ENCODE measurements at places on chromosomes 13 and 19.

GRCh38 chr19:40806423-40807146, 7.6 kb downstream of the EGLN2 start:
- peak; percentile 92 for DNase-seq

DNA sequence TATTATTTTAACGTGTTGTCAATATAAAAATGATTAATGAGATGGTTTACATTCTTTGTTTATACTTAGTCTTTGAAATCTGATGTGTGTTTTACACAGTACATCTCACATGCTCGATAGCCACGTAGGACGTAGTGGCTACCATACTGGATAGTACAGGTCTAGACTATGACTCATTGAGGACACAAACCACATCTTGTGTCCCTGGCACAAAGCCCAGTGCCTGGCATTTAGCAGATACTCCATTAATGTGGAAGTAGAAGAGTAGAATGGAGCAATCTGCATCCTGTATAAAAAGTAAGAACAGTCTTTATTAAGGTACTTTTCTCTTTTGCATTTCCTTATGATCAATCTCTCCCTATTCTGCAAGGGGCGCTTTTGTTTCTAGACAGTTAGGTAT, 49.0 kb upstream of the FRY start:
- peak; percentile 46 for DNase-seq

DNA sequence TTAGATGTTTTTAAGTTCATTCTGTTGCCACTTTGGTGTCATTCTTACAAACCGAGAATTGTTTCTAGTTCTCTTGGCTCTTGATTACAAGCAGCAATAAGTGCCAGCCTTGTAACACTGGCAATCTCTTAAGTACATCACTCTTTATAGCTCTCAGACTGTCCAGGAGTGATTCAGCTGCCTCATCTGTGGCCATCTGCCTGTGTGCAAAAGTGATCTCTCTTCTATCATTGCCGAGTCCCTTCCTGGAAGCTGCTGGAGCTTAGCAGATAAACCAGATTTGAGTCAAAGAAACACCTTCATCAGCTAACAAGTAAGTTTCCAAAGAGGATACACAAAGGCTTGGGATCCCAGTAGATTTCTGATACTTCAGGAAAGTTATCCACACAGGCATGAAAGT, 23.2 kb downstream of the STOML3 start:
- DNase-seq: no peak

DNA sequence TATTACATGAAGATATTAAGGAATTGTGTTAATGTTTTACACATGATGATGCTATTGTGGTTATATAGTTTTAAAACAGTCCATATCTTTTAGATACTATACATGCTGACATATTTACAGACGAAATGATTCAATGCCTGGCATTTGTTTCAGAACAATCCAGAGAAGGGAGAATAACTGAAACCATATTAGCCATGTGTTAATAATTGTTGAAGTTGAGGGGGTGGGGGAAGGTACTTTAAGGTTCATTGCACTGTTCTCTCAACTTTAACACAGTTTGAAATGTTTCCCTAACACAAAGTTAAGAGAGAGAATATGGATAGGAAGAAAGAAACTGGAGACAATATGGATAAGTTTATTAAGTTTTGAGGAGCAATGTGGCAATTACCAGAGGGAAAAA, 5.8 kb downstream of the CRYL1 start:
- peak; percentile 27 for DNase-seq

GRCh38 chr13:113669755-113670341, 2.8 kb downstream of the GRK1 start:
- DNase-seq: no peak

DNA sequence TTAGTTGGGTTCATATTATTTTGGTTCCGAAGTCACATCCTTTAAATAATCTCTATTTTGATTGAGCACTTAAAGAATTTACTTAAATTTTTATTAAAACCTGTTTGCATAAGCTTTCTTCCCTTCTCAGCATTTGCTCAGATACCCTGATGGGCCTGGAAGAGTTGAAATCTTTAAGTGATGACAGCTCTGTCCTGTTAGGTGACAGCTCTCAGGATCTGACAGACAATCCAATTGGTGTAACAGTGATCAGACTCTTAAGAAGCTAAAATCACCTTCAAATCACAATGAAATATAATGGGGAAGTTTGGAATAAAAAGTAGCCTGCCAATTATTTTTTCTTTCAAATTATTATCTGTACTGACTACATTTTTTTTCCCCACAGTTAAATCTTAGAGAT, 284.4 kb downstream of the LMO7 start:
- no peak for DNase-seq

- no peak for DNase-seq
These were observed 158.4 kb downstream of the MYO16 start for GRCh38 chr13:108787700-108788414.

- no peak for DNase-seq
These were observed 101.0 kb upstream of the SPRY2 start for GRCh38 chr13:80441968-80442367.

GRCh38 chr13:49812812-49813211, 20.3 kb upstream of the KPNA3 start:
- DNase-seq: no peak

GRCh38 chr13:23992781-23993679, 95.7 kb upstream of the C1QTNF9B start:
- DNase-seq: no peak

GRCh38 chr13:99977912-99978798, 3.4 kb upstream of the ZIC2 start:
- DNase-seq: no peak

DNA sequence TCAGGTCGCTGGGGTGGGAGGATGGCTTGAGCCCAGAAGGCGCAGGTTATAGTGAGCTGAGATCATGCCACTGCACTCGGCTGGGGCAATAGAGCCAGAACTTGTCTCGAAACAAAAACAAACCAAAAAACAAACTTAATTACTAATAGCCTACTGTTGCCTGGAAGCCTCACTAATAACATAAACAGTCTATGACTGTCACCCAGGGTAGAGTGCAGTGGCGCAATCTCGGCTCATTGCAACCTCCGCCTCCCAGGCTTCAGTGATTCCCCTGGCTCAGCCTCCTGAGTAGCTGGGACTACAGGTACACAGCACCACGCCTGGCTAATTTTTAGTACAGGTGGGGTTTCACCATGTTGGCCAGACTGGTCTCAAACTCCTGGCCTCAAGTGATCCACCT, 18.0 kb downstream of the CATSPERD start:
- DNase-seq: no peak

GRCh38 chr19:3392480-3392879, 26.1 kb downstream of the NFIC start:
- DNase-seq: no peak

- DNase-seq: no peak
These were observed 4.1 kb upstream of the PSMD8 start for GRCh38 chr19:38370299-38370698.

DNA sequence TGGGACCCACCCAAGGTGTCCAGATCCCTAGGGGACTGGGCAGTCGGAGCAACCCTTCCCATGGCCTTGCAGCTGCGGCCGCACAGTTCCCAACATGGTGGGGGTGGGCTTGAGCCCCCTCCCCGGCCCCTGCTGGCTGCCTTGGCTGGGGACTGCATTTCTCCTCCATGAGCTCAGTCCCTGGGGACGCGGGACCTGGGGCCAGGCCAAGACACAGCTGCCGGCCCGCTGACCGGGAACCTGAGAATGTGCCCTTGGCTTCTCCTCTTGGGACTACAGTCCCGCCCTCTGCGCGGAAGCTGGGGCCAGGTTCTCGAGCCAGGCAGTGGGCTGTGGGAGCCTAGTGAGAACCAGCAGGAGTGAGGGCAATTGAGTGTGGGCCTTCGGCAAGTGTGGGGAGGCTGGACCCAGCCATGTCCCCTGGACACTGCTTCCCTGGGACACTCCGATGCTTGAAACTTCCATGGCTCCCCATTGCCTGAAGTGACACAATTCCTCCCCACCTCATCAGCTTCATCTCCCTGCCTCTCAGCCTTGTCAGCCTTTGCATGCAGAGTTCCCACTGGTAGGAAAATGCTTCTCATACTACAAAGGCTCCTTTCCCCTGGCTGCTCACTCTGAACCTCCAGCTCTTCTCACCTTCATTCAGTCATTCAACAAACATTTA, 13.1 kb upstream of the NOTCH3 start:
- no peak for DNase-seq

GRCh38 chr13:20473139-20473538, 52.5 kb downstream of the CRYL1 start:
- no peak for DNase-seq

DNA sequence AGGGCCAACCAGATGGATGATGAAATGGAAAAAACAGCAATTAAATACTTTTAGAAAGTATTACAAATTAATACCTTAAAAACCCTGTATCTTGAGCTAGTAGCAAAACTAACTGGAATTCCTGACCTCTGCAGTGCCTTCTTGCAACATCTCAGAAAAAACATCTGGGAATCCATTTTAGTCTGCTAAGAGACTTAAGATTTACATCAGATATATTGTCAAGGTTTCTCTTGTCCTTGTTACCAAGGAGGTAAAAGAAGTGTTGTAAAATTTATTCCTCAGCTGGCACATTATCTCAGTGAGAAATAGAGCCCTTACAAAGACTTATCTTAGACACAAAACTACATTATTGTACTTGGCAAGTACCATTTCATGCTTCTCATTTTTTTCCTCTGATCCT, 18.5 kb downstream of the KCNRG start:
- DNase-seq: no peak

- no peak for DNase-seq
These were observed 1.3 kb downstream of the SAFB start for GRCh38 chr19:5624018-5624663.

DNA sequence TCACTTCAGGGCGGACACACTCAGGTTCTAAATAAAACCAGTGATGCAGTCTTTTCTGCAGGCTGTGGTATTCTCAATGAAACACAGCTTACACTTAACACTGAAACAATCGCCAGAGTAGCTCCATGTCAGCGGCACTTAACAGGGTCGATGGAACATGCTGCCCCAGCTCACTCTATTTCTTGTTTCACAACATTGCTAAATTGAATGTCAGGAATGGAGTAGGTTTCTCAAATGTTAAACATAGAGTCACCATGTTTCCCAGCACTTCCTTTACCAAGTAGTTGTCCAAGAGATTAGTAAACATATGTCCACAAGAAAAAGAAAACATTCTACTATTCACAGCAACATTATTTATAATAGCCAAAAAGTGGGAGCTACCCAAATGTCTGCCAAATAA, 306.9 kb downstream of the SLITRK6 start:
- DNase-seq: no peak

DNA sequence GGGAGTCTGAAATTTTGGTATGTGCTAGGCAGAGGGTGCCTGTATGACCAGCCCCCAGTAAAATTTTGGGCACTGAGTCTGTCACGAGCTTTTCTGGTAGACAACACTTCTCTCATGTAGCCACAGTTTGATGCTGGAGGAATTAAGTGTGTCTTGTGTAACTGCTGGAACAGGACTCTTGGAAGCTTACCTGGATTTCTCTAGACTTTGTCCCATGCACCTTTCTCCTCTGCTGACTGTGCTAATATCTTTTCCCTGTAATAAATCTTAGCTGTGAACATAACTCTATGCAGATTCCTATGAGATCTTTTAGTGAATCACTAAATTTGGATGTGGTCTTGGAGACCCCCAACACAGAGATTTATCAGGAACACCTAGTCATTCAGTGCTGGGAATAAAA, 13.8 kb downstream of the RNF6 start:
- DNase-seq: no peak

- DNase-seq: no peak
These were observed 182.8 kb downstream of the UGGT2 start for GRCh38 chr13:95870421-95870820.

GRCh38 chr13:110187641-110188161, 119.3 kb downstream of the COL4A1 start:
- DNase-seq: no peak

GRCh38 chr13:103004661-103005345, 61.4 kb downstream of the SLC10A2 start:
- no peak for DNase-seq

DNA sequence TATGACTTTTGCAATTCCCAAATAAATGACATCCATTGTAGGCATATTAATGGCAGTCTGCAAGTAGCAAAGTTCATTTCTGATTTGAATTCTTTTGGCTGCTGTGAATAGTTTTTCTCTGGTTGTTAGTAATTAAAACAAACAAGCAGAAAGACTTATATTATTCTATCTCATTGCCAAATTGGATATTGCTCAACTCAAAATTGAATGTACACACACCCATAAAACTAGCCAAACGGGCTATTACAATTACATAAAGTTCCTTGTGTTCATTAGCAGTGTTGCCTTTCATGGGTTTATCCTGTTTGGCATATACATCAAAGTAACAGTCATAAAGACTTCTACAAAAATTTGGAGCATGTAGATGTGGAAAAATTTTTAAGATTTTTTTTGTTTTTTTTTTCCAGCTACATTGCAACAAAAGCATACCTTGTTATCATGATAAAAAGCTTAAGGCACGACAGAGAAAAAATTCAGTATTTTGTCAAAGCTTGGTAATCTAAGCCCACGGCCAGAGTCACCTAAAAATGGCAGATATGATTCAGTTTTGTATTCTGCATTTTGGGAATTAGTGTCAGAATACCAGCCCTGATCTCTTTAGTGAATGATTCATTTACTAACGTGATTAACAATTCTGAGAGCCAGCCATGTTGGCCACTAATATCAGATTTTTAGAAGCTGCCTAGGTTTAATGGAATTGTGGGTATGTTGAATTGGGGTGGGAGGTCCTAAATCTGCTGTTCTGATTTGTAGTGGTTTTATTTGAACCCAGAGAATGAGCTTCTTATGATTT, 108.4 kb downstream of the KLF5 start:
- peak; percentile 22 for DNase-seq

DNA sequence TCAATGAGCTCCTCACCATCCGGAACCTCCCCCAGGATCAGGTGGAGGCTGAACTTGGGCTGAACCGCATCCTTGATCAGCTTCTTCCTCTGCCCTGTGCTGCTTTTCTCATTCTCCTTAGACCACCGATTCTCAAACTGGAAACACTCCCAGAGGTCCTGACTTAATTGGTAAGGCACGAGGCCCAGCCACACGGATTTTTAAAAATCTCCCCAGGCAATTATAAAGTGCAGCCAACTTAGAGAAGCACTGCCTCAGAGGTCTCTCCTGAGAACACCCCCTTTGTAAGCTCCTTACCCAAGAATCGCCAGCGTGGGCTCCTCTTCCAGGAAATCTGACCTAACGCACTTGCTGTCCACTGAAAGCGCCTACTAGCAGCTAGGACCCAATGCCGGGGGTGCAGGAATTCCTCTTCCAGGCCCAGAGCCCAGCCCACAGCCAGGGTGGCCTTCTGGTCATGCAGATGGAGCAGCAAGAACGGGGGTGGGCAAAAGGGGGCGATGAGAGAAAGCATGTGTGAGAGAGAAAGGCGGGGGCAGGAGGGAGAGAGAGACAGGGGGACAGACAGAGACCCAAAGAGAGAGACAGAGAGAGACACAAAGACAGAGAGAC, 66.9 kb upstream of the CACNA1A start:
- no peak for DNase-seq

All from AG09319 (cell line).